RPMI8226 (cell line): ENCODE measurements at places on chromosomes 7 and 10.

DNA sequence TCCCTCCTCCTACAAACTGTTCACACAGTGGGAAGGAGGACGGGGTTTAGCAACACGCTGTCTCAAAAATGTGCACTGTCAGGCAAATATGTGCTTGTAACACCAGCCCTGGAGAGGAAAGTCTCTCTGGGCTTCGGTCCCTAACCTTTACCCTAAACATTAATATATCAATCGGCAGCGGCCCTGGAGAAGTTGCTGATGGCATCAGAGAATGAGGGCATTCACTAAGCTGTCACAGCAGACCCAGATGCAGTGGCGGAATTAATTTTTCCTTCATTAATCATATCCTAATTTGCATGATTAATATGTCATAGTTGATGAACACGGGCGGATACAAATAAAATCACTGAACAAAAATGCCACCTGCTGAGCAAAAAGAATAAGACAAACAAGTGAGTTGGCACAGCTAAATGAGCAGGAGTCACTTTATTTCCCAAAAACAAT is 45.2 kb upstream of the INSIG1 start:
- DNase-seq, result peak; percentile 21

GRCh38 chr7:158885624-158886023 is 29.3 kb downstream of the DYNC2I1 start:
- DNase-seq, result peak; percentile 36

- no peak for DNase-seq
These were observed 102.4 kb downstream of the CFTR start for GRCh38 chr7:117582219-117582704.

DNA sequence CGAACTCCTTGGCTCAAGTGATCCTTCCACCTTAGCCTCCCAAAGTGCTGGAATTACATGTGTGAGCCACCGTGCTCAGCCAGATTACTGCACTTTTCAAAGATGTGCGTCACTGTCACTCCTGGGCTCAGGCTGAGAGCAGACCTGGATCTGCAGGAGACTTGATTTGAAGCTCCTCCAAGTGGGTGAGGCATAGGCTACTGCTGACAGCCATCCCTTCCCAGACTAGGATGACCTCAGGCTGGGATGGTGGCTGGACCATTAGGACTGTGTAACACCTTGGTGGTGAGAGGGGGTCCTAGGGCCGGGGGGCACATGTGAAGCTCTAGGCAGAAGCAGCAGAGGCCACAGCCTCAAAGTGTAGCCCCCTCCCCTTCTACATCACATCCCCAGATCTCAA is 8.2 kb upstream of the SRRM3 start:
- DNase-seq, result no peak

GRCh38 chr7:88279323-88279722 is 27.4 kb downstream of the STEAP4 start:
- DNase-seq, result no peak

DNA sequence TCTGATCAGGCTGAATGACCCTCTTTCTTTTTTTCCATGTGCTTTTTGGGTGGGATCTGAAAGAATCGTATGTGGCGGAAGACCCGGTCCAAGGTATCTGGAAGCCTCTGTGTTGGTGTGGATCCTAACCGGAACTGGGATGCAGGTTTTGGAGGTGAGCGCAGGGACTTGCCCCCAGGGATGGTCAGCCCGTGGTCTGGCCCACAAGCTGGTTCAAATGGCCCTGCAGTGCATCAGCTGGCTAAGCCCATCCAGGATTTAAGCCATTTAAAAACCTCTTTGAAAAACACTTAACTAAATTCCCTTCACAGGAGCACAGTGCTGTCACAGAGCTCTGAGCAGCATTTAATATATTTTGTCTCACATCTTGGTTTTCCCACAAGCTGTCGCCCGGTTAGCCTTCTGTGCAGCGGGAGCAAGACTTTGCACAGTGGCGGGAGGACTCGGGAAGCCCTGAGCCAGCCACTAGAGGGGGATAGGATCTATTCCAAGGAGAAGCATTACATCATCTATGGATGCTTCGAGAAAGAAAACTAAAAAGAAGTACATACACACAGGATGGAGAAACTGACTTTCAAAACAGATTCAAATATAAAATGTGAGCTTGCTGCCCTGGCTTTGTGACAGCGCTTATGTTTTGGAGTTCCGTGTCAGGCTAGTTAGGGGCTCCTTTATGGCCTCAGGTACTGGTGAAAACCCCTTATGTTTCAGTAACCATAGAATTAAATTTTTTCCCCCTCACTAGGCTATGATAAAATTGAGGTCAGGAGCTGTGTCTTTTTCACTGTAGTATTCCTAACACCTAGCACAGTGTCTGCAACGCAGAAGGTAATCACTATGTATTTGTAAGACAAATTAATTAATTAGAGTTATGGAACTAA is 11.3 kb downstream of the CPA2 start:
- DNase-seq, result peak; percentile 33

DNA sequence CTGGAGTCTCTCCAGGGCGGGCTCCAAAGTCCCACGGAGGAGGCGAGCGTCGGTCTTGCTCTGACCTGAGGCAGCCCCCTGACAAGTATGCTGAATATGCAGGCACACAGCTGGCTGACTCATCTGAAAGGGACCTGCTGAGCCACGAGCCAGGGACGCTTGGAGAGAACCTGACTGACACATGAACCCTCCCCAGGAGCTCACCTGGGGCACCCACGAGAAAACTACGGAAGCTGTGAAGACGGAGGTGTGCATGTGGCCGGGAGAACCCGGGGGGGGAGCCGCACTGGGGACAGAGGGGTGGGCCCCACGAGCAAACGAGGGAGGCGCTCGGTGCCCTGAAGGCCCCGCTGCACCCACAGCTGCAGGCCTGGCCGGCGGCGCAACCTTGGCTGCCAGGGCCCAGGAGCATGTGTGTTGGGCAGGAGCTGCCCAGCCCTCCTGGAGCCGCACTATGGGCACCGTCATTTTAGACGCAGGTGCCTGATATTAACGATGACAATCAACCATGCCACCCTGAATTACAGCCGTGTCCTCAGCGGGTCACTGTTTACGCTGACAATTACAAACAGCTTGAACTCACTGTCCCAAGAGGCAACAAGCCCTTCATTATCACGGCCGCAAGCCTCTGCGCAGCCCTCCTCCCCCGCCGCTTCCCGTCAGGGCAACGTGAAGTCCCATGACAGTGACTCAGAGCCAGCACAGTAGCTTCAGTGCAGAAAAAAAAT is 64.7 kb downstream of the DIP2C start:
- no peak for DNase-seq

- no peak for DNase-seq
These were observed 90.3 kb downstream of the BTRC start for GRCh38 chr10:101444058-101444898.

GRCh38 chr7:155169498-155170065 is 99.5 kb downstream of the HTR5A start:
- no peak for DNase-seq
